ENCODE measurements at places on chromosomes 6 and 20.

GRCh38 chr6:73803562-73804241 is 107.7 kb downstream of the CD109 start:
- DNase-seq, result peak; percentile 24

GRCh38 chr6:42777126-42777822 is 4.6 kb upstream of the BICRAL start:
- DNase-seq, result no peak

DNA sequence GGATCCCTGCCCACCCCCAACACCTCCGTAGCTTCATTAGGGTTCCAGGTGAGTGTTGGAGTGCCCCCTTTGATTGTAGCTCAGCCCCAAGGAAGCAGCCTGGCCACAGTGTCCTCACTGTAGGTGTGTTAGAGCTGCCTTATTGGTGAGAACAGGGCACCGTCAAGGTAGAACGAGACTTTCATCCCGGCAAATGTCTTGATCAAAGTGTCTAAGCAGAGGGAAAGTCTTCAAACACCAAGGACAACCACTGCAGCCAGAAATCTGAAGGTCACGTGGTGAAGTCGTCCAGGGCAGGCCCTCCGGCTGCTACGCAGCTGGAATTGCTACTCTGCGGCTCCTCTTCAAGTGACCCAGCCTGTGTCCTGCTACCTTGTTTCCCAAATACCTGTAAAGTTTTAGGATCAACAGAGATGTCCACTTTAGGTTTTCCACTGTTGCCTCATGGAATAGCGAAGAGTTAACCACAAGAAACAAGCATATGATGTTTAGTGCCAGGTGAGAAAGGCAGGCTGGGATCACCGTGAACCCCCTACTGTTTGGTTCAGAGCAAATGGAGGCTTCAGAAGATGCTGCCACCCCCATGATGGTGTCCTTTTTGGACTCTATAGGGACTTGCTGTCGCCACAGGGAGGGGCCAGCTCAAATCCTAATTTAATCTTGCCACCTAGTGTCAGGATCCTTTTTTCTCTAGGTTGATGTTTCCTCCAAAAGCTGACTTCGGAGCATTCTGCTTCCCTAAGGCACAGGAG is 1.7 kb upstream of the DLL1 start:
- no peak for DNase-seq

- DNase-seq, result no peak
Measured at GRCh38 chr6:147077251-147077650, 127.0 kb upstream of the STXBP5 start.

GRCh38 chr6:10081075-10081474 is 333.8 kb downstream of the TFAP2A start:
- no peak for DNase-seq

DNA sequence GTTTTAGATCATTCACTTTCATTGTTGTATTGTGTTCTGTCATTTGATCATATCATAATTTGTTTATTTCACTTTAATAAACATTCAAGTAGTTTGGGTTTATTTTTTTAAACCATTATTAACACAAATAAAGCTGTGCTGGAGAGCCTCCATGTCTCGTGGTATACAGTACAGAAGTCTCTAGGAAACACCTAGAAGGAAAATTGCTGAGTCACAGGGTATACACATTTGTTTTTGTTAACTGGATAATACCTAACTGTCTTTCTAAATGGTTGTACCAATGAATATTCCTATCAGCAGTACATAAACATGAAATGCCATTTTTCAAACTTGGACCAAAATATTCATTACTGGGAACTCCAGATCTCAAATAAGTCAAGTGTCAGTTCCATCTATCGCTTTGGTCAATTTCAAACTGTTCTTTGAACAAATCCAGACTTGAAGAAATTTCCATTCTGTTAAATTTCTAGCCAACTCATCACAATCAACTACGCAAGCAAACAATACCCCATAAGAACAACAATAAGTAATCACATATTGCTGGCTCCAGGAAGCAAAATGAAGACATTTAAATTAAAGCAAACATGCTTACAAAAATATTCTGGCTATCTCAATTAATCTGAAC is 138.1 kb downstream of the ATXN1 start:
- no peak for DNase-seq

- DNase-seq, result no peak
Measured at GRCh38 chr6:126118936-126119335, 132.6 kb downstream of the TRMT11 start.

- peak; percentile 66 for DNase-seq
Measured at GRCh38 chr20:62876902-62877816, 15.5 kb upstream of the TCFL5 start.

DNA sequence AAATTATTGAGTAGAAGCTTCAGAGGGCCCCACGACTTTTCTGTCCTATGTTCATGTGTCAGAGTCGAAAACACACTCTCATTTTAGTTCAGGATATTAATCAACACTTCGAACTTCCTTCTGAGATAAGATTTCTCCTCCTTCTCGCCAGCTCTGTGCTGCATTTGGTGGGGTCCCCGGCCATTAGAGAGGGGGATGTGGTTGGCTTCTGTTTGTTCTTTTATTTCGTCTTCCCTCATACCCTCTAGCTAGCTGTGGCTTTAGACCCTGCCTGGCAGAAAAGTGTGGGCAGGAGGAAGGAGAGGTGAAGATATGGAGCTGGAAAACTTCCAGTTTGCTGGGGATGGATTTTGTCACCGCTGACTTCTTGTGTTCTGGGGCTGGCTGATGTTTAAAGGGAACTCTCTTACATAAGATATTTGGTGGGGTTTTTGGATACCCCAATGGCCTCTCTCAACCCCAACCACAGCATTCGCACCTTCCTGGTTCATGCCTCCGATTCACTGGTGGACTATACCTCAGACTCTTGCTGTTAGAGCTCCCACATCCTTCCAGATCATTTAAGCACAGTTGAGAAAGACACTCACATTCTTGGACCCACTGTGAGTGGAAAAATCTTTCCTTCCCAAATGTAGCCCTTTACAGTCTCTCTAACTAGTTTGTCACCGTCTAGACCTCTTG is 30.7 kb upstream of the TMX4 start:
- peak; percentile 10 for DNase-seq

Measured in pulmonary artery endothelial cell (primary cell).